Activated naive CD8-positive, alpha-beta T cell treated with anti-CD3 and anti-CD28 coated beads, Interleukin-2, amount 10 ng/mL, durations not matched to agents 7 days and 5 days (primary cell): ENCODE measurements at places on chromosomes 6 and 20. TPM values are rescaled to one million over a fixed set of nuclear protein-coding genes. Genes with fewer than 3 reads are reported as not detected.

DNA sequence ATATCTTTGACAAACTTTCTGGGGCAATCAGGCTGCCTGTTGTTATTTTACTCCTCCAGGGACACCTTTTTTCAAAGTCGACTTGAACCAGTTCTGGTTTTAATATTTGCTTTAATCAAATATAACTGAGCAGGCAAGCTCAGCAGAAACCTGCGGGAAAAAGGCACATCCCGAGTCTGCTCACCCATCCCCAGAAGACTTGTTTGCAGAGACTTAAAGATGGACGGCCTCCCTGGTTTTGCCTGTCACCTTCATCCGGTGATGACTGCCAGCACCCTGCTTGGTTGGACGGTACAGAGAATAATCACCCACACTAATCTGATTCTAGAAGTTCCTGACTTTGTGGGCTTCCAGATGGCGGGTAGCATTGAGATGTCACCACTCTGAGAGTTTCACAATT, 36.8 kb downstream of the PPP1R3G start:
- H3K36me3 ChIP-seq = no peaks in the 10 kb centered on the region
- no peak overlapping the region for H3K27ac ChIP-seq
- no peak for DNase-seq
- no peak overlapping the region for H3K4me3 ChIP-seq

GRCh38 chr6:90044833-90045381, 150.6 kb downstream of the GJA10 start:
- peaks cover 25% of the 10 kb centered on the region for H3K4me1 ChIP-seq
- H3K4me3 ChIP-seq = no peak overlapping the region
- H3K27ac ChIP-seq = peak overlapping the region; percentile 53
- H3K27me3 ChIP-seq = no peaks in the 10 kb centered on the region

DNA sequence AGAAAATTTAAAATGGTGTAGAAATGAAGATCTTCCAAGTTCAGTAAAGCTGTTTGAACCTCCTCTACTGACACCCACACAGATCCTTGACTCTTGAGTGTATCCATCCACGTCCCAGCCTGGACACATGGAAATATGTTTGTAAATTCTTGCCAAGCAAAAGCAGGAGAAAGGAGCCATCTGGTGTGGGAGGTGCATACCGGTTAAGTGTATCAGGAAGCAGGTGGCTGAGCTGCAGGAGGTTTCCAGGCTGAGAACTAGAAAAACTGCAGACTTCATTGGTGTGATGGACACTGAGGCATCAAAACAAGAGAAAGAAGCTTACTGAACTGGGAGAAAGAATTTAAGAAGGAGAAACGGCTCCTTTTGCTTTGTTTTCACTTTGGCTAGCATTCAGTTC, 229.9 kb upstream of the GRIK2 start:
- no peak overlapping the region for H3K27ac ChIP-seq
- no peaks in the 10 kb centered on the region for H3K36me3 ChIP-seq
- H3K4me3 ChIP-seq = no peak overlapping the region
- DNase-seq = no peak
- no peaks in the 10 kb centered on the region for H3K27me3 ChIP-seq
- H3K4me1 ChIP-seq = no peaks in the 10 kb centered on the region

DNA sequence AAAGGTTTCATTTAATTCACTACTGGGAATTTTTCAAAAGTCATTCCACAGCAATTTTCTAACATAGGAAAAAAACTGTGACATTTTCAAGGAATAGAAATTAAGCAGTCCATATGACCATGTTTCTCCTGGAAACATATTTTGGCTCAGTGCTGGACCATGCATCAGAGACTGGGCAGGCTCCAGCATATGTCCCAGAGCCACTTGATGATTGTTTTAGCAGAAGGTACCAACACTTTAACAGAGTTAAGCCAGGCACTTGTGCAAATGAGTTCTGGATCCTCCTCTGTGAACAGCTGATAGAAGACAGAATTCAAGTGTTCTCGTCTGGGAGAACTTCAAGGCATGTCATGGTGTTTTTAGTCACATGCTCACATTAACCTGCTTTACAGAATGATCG, 516.3 kb downstream of the COL12A1 start:
- no peaks in the 10 kb centered on the region for H3K27me3 ChIP-seq
- no peaks in the 10 kb centered on the region for H3K36me3 ChIP-seq
- no peak for DNase-seq
- H3K4me3 ChIP-seq = no peak overlapping the region
- H3K4me1 ChIP-seq = no peaks in the 10 kb centered on the region

- H3K27me3 ChIP-seq = peaks cover 9% of the 10 kb centered on the region
- H3K4me1 ChIP-seq = no peaks in the 10 kb centered on the region
- no peaks in the 10 kb centered on the region for H3K36me3 ChIP-seq
- H3K4me3 ChIP-seq = no peak overlapping the region
- H3K27ac ChIP-seq = no peak overlapping the region
- DNase-seq = no peak
Measured at GRCh38 chr20:52236292-52236691, 44.7 kb upstream of the ZFP64 start.

DNA sequence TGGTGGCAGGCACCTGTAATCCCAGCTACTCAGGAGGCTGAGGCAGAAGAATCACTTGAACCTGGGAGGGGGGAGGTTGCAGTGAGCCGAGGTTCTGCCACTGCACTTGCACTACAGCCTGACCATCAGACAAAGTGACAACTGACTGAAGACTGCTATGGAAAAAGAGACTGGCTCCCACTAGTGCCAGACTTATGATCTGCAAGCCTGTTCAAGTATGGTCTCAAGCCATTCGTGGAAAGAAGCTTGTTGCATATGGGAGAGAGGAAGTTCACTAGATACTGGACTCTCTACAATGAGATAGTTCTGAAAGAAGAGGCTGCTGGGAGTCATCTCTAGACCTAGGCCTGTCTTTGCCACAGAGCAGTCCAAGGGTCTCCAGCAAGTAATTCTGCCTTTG, 26.7 kb downstream of the MDN1 start:
- H3K27ac ChIP-seq = peak overlapping the region; percentile 98
- H3K4me3 ChIP-seq = peak overlapping the region; percentile 87
- H3K27me3 ChIP-seq = no peaks in the 10 kb centered on the region
- H3K4me1 ChIP-seq = peaks cover 33% of the 10 kb centered on the region
- H3K36me3 ChIP-seq = peaks cover 45% of the 10 kb centered on the region

GRCh38 chr20:47860049-47860830, 75.0 kb upstream of the SULF2 start:
- H3K27me3 ChIP-seq = peaks cover 11% of the 10 kb centered on the region
- H3K4me3 ChIP-seq = no peak overlapping the region
- no peaks in the 10 kb centered on the region for H3K4me1 ChIP-seq
- DNase-seq = no peak
- H3K27ac ChIP-seq = no peak overlapping the region

GRCh38 chr6:122749451-122750050, 30.0 kb upstream of the FABP7 start:
- H3K4me3 ChIP-seq = no peak overlapping the region
- H3K4me1 ChIP-seq = peaks cover 33% of the 10 kb centered on the region
- H3K36me3 ChIP-seq = peaks cover 2% of the 10 kb centered on the region
- DNase-seq = no peak
- no peak overlapping the region for H3K27ac ChIP-seq
- H3K27me3 ChIP-seq = no peaks in the 10 kb centered on the region

DNA sequence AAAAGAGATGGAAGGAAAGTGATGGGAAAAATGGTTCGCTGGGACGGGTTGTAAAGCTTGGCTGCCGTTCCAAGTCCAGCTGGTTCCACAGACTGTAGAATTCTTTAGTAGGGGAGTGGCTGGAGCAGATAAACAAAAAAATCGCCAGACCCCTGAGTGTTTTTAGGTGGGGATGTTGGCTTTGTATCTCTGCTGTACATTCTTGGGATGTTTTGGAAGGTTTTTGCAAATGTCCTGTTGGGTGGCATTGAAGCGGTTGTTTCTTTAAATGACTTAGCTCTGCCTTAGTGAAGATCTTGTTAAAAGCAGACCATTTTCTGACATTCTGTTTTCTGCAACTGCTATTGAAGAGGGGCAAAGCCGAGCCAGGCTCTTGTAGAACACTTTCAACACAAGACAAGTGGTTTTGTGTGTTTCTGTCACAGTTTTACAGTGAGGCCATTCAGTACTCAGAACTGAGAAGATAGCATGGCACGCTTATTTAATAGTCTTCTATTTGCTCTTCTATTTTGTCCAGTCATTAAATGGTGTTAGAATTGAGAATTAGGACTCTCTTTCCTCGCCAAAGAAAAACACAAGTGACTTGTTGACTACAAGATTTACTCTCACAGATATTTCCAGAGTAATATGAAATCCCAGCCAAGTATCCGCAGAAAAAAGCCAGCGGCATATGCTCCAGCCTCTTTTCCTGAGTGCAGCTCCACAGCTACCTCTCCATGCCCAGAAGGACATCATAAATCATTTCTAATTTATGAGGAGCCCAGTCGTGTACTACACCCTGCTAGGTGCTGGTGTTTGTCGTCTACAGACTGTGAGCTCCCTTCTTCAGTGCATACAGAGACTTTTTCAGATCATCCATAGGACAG, 65.8 kb downstream of the PHACTR2 start:
- peaks cover 4% of the 10 kb centered on the region for H3K36me3 ChIP-seq
- H3K4me3 ChIP-seq = no peak overlapping the region
- no peak overlapping the region for H3K27ac ChIP-seq
- H3K27me3 ChIP-seq = no peaks in the 10 kb centered on the region
- DNase-seq = no peak

DNA sequence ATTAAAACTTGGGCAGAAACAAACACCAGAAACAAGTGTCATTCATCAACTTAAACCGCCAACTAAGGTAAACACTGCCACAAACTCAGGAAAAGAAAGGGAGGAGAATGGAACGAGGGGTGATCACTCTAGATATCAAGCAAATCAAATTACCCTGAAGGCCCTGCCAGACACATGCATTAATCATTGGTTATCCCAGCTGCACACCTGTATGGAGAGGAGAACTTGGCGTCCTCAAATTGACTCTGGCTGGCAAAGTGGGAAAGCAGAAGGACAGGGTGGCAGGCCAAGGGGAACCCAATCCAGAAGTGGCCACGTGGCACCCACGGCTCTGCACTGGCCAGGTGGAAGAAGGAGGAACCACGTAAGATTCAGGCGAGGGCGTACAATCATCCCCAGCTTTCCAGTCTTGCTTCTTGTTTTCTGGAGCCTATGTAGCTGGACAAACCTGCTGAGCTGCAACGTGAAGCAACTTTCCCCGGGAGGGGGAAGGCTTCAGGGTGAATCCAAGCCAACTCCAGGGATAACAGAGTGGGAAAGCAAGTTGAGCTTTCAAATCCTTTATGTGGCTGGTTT, 156.2 kb upstream of the JARID2 start:
- H3K4me3 ChIP-seq = no peak overlapping the region
- no peaks in the 10 kb centered on the region for H3K4me1 ChIP-seq
- no peak for DNase-seq
- H3K27me3 ChIP-seq = no peaks in the 10 kb centered on the region
- H3K27ac ChIP-seq = no peak overlapping the region

COL11A2 gene
- total RNA-seq = 1.1 TPM

HMGN3 gene
- total RNA-seq = 52.3 TPM

SNAP25 gene
- not detected for total RNA-seq

FNDC11 gene
- total RNA-seq = 0.55 TPM
